ENCODE measurements at places on chromosomes 5 and 9.

GRCh38 chr9:120933310-120934055 lies 6.9 kb upstream of the TRAF1 start:
- no peak for DNase-seq

- no peak for DNase-seq
These were observed 12.0 kb upstream of the AOPEP start for GRCh38 chr9:94714494-94714893.

- peak; percentile 20 for DNase-seq
These were observed 408.4 kb downstream of the ZNF608 start for GRCh38 chr5:124337996-124338395.

- peak; percentile 22 for DNase-seq
These were observed 57.5 kb upstream of the NCS1 start for GRCh38 chr9:130114741-130115140.

DNA sequence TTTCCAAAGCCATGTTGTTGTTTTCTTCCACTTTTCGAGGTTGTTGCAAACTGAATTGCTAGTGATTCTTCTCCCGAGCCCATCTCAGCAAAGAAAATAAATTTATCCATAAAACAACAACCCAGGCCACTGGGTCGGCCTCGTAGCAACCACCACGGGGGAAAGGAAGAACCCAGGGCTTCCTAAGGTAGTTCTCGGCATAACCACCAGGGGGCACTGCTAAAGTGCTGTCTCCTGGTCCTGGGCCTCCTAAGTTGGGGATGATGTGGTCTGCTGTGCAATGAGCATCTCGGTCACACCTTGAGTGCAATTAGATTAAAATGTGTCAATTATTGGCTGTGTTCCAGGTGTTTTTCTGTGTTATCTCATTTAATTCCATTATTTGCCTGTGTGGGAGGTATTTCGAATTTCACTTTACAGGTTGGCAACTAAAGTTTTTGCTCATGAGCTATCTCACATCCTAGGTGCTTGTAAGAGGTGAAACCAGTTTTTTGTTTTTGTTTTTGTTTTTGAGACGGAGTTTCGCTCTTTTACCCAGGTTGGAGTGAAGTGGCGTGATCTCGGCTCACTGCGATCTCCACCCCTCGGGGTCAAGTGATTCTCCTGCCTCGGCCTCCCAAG lies 102.8 kb upstream of the DAP start:
- peak; percentile 45 for DNase-seq

DNA sequence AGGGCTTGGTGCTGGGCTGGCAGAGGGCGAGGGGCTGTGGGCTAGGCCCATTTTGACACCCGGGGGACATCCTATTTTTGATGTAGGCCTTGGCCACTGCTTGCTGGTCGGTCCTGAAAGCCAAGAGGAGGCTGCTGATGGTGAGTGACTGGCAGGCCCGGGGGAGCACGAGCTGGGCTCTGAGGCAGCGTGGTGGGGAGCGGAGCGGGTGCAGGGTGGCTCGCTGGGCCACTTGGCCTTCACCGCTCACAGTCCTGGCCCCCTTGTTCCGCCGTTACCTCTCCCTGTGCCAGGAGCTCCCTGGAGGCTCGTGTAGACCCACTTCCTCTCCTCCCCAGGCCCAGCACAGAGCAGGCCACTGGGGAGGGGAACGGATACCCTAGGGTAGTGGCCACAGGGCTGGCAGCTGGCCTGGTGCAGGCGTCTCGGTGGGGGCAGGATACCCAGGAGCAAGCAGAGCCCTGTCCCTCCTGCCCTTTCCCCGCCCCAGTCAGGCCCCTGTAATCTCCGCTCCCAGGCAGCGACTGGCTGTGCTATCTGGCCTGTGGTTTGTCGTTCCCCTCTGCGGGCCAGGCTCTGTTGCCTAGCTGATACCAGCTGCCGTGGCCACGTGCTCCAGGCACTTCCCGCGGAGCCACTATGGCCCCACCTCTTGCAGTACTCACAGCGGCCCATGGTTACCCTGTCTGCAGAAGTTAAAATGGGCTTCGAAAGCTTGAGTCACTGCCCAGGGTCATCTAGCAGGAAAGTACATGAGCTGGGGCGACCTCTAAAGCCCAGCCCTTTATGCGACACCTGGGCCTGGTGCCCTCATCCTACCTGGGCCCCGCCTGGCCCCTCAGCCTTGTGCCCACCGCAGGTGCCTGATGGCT lies 11.7 kb upstream of the DOLPP1 start:
- peak; percentile 24 for DNase-seq

DNA sequence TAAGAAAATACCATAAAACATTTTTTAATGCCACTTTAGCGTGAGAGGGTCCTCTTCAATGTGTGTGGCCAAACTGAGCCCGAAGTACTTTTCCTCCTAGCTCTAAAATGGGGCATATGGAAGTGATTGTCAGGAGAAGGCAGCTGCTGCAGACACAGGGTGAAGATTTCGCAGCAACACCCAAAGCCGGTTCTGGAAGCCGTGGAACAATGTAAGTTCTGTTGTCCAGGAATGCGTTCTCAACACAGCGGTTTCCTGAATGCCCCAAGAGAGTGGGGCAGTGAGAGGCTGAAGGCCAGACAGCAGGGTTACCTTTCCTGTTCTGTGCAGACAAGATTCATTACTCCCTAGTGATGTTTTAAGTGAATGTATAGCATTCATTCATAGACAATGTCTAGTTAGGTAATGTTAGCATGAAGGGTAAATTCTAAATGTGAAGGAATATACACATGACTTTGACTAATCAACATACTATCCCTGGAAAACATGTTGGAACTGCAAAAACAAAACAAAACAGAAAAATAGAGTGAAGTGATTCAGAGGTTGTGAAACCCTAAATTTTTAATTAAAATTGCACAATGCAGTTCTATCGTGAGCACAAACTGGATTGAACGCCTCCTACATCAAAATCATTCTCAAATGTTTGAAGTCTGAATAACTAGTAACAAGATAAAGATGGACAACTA lies 197.0 kb upstream of the SEMA6A start:
- no peak for DNase-seq

Measured in astrocyte of the hippocampus (primary cell).